ENCODE measurements at places on chromosomes 3 and 15.

GRCh38 chr15:62431817-62432216, 266.7 kb upstream of the C2CD4B start:
- DNase-seq = no peak

DNA sequence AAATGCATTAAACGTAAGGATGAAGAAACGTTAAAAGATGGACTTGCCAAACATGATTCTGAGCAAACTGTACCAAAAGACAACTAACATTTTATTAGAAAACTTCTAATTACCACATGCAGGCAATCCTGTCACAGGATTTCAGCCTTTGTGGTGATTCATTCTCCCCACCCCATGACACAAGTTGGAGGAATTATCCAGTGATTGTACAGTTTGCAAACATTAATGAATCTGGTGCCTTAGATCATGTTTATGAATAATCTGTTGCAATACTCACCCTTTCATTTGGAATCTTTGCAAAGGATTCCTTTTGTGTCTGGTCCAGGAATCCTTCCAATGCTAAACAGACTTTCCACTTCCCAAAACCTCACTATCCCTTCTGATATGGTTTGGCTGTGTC, 23.3 kb upstream of the ERC2 start:
- DNase-seq = no peak

DNA sequence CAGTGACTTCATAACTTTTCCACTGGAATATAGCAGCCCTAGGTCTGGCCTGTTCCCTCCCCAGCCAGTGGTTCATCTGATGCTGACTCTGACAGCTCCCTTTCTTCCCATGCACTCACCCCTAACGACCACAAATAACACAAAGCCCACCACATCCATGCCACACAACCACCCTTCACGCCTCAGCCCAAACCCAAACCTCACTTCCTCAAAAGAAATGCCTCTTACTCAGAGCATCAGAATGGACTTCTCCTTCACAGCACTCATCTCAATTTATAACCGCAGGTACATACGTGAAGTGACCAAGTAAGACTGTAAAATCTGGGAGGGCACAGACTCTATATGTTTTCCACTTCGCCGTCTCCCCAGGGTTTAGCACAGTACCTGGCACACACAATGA, 1.1 kb downstream of the RBSN start:
- no peak for DNase-seq

GRCh38 chr3:143783851-143784370, 64.4 kb downstream of the SLC9A9 start:
- no peak for DNase-seq

DNA sequence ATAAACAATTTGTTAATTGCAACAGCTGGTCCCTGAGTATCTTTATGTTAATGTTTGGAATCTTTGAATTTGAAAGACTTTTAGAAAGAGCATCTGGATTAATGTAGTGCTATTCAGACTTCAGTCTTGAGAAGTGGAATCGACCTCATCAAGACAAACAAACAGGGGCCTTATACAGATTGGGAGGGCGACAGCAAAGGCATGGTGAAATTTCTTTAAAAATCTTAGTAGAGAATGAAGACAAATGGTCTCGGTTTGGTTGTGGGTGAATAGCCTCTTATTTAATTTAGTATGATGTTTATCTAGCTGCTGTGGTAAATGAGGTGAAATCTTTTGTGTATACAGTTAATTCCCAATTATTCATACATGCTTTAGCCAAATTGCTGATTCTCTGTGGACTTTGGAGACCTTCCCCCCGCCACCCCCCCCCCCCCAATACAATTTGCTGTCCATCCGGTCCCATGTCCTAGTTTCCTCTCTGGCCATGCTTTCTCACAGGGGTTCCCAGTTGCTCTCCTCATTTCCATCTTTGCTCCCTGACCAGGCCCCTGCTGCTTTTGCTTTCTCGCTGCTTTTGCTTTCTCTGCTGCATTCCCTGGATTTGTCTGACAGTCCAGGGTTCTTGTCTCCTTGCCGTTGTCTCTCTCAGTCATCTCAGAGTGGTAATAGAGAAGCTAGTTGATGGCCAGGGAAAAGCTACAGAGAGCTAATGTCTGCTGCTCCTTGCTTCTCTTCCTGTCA, 135.3 kb downstream of the FNDC3B start:
- no peak for DNase-seq

GRCh38 chr3:112640276-112640929, 540 bp downstream of the CCDC80 start:
- DNase-seq = no peak

GRCh38 chr15:78316283-78317083, 17.1 kb upstream of the SKIC8 start:
- peak; percentile 85 for DNase-seq

GRCh38 chr3:10845001-10845761, 29.2 kb downstream of the SLC6A11 start:
- DNase-seq = no peak

- DNase-seq = no peak
Measured at GRCh38 chr3:23182996-23183513, 20.1 kb upstream of the UBE2E2 start.

GRCh38 chr3:134485075-134485717, 589 bp downstream of the ANAPC13 start:
- no peak for DNase-seq

DNA sequence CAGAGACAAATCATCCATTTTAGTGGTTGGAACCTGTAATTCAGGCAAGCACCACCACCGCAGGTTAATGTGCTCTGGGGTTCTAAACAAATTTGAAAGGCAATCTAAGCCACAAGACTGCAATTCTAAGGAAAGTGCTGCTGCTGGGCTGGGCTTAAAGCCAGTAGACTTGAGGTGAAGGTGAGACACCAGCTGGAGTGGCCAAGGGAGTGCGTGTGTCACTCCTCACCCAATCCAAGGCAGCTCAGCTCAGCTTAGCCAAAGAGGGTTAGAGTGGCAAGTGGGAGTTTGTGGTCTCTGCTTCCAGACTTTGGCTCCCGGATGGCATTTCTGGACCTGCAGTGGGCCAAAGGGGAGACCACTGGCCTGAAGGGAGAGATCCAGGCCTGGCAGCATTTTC, 1655.6 kb downstream of the SI start:
- no peak for DNase-seq

DNA sequence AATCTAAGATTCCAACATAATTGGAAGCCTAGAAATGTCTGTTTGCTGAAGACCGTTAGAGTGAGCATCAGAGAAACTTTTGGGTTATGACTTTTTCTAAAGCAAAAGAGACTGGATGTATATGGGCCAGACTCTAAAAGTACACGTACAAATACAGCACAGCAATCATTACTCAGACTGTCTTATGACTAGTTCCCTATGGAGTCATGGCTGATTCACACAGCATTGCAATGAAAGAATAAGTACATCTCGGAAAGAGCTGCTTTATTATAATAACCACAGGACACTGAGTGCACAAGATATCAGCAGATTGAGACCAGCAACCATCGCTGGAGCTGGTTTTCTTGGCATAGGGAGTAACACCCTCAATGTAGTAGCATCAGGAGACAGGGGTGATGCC, 618.6 kb downstream of the NLGN1 start:
- DNase-seq = no peak

GRCh38 chr15:34217587-34218225, 7.1 kb upstream of the EMC4 start:
- no peak for DNase-seq

DNA sequence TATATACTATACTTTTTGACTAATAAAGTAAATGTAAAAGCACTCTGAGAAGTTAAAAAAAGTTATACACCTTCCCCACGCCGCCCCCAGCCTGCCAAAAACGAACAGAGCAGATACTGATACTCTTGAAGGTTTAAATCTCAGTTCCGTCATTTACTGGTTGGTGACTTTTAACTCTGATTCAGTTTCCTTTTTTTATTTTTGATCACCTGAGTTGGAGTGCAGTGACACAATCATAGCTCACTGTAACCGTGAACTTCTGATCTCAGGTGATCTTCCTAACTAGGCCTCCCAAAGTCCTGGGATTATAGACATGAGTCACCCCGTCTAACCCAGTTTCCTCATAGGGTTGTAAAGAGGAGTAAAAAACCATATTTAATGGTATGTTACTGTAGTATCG, 3.3 kb upstream of the TIPIN start:
- no peak for DNase-seq

GRCh38 chr3:75906555-75907112, 121.3 kb upstream of the ZNF717 start:
- DNase-seq = no peak

DNA sequence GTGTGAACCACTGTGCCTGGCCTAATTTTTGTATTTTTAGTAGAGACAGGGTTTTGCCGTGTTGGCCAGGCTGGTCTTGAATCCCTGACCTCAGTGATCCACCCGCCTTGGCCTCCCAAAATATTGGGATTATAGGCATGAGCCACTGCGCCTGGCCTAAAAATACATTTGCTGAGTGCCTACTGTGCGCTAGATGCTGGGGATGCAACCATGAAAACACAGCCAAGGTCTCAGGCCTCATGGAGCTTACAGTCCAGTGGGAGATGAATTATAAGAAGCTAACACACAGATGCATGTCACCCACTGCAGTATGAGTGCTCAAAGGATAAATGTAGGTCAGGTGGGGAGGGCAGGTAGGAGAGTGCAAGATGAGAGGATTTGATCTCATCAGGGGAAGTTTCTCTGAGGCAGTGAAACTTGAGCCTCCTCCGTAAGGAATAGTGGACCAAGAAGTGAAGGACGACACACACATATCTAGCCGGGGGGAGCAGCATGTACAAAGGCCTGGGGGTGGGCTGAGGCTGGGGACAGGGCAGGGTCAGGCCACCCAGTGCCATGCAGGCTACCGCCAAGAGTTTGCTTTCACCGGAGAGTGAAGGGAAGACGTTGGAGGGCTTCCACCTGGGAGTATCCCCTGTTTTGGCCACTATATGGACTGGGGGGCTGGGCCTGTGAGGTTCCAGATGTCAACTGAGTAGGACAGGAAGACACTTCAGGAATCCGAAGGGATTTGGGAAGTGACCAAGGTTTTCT, 24.3 kb downstream of the IRAK2 start:
- no peak for DNase-seq

- no peak for DNase-seq
Measured at GRCh38 chr3:46574243-46574646, 8.1 kb upstream of the LRRC2 start.

GRCh38 chr3:25472153-25472552, 44.1 kb downstream of the RARB start:
- no peak for DNase-seq

GRCh38 chr15:64048781-64049460, 2.6 kb upstream of the DAPK2 start:
- no peak for DNase-seq

DNA sequence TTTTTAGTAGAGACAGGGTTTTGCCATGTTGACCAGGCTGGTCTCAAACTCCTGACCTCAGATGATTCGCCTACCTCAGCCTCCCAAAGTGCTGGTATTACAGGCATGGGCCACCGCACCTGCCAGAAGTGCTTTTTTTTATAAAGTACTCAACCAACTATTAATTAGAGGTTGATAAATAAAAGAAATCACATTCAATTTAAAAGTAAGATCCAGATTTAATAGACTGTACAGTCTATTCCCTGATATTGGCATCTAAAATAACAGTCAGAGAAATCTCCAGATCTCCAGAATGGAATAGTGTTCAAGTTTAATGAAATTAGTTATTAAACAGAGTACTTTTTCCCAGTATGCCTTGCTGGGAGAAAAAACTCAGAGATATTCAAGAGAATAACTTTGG, 142.9 kb upstream of the SLC2A2 start:
- DNase-seq = no peak

GRCh38 chr3:86245360-86245759, 745.6 kb downstream of the VGLL3 start:
- DNase-seq = no peak

- no peak for DNase-seq
Measured at GRCh38 chr15:69751566-69751965, 298.9 kb downstream of the RPLP1 start.

DNA sequence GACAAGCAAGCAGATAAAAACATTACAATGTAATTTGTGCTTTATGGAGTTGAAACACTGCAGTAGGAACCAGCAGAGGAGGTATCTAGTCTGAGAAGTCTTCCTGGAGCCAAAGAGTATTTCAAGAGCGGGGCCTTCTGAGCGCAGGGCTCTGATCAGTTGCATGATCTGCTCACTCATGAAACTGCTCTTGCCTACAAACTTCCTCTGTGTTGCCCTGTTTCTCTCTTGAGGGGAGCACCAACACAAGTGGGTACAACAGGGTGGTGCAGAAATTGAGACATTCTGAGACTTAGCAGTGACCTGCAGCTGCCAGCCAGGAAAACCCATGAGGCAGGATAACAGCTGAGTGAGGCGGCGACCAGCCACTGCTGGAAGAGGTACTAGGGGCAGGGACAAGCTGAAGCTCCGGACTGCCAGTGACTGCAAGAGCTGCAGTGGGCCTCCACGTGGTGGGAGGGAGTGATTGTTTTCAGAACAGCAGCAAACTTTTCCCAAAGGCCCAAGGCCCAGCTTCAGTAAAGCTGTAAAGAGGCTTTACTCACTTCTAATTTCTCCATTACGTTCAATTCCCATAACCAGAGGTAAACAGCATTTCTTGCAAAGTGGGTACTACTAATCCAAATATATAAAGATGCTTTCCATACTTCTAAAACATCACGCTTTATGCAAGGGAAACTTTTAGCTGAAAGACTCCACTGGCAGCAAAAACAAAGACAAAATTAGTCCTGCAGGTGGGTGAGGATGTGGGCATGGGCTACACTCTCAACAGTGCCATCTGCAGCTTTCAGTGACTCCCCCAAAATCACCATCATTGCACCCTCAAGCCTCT, 69.0 kb upstream of the LPP start:
- DNase-seq = no peak

DNA sequence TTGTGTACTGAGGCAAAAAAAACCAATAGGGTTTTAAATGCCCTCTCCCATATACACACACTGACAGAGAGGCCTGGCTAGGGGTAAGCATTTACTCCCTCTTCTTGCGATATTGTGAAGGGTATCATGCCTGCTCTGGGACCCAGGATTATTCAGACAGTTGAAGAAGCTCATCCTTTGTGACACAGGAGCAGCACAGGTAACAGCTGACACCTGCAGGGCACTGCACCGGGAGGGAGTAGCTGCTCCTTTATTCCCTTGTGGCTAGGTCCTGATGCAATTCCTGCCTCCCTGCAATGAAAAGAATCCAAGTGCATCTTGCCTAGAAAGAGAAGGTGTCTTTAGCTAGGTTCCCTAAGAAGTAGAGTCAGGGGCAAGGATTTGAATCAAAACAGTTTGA, 23.4 kb downstream of the POMGNT2 start:
- no peak for DNase-seq

- no peak for DNase-seq
Measured at GRCh38 chr3:177714945-177715344, 517.7 kb upstream of the TBL1XR1 start.

DNA sequence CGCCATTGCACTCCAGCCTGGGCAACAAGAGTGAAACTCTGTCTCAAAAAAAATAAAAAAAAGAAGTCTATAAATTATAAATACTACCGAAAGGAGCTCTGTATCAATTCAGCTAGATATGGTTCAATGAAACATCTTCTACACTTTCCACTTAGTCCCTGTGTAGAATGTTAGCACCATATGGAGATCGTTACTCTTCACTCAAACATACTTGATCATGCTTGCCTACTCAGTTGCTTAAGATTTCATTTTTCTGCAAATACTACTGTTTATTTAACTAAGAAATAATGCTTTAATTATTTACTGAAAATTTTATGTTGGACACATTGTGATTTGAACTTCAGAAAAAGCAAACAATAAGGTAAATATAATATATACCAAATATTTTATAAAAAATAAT, 17.1 kb upstream of the NANOGP8 start:
- no peak for DNase-seq
